ENCODE measurements at places on chromosomes 11 and 22.
A peak's percentile ranks its signal among the peaks of the same experiment; 100 is the strongest.

DNA sequence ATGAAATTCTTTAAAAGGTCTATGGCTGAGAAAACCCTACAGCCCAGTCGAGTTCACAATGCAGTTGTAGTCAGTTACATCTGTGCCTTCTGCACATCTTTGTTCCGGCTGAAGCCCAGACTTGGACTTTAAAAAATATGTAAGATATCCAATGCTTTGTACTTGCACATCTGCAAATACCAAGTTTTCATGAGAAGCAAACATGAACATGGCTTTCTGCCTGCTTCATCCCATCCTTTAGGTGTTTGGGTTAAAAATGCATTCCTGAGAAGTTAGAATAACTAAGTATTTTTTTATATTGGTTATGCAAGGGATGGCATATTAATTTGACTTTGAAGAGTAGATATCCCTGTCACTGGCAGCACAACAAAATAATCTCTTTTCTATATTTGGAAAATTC is 528.4 kb downstream of the METTL15 start:
- H3K4me3 ChIP-seq, result no peak overlapping the region
- H3K4me1 ChIP-seq, result peaks cover 19% of the 10 kb centered on the region
- H3K27ac ChIP-seq, result no peak overlapping the region
- no peaks in the 10 kb centered on the region for H3K36me3 ChIP-seq

- H3K27me3 ChIP-seq, result peaks cover 2% of the 10 kb centered on the region
- H3K4me1 ChIP-seq, result peaks cover 12% of the 10 kb centered on the region
- H3K27ac ChIP-seq, result peak overlapping the region; percentile 70
- H3K4me3 ChIP-seq, result peak overlapping the region; percentile 72
- no peaks in the 10 kb centered on the region for H3K36me3 ChIP-seq
Observed at GRCh38 chr11:67468056-67468455, 995 bp downstream of the TMEM134 start.

GRCh38 chr11:8870411-8871170 is 40.4 kb upstream of the AKIP1 start:
- peaks cover 19% of the 10 kb centered on the region for H3K4me1 ChIP-seq
- DNase-seq, result peak; percentile 38
- no peaks in the 10 kb centered on the region for H3K36me3 ChIP-seq
- peaks cover 6% of the 10 kb centered on the region for H3K27me3 ChIP-seq

GRCh38 chr22:48098243-48098920 is 1335.9 kb downstream of the TBC1D22A start:
- no peak overlapping the region for H3K27ac ChIP-seq
- no peaks in the 10 kb centered on the region for H3K36me3 ChIP-seq
- H3K4me3 ChIP-seq, result no peak overlapping the region
- no peaks in the 10 kb centered on the region for H3K4me1 ChIP-seq
- DNase-seq, result no peak
